ENCODE measurements at places on chromosomes 2 and 18. TPM values are rescaled to one million over a fixed set of nuclear protein-coding genes. Genes with fewer than 3 reads are reported as not detected.

Gene DNAJC5G
- total RNA-seq = not detected

Gene LHCGR
- total RNA-seq = not detected

Gene TRMT61B
- 29.7 TPM for total RNA-seq

Gene STAM2
- 24.1 TPM for total RNA-seq

GRCh38 chr2:145584353-145584752, 1064.4 kb upstream of the ZEB2 start:
- no peaks in the 10 kb centered on the region for H3K4me1 ChIP-seq
- H3K36me3 ChIP-seq = no peaks in the 10 kb centered on the region

GRCh38 chr2:70759446-70759845, 8.6 kb downstream of the ADD2 start:
- no peaks in the 10 kb centered on the region for H3K27me3 ChIP-seq
- H3K27ac ChIP-seq = no peak overlapping the region
- H3K4me3 ChIP-seq = no peak overlapping the region
- no peaks in the 10 kb centered on the region for H3K36me3 ChIP-seq

GRCh38 chr18:3985020-3985419, 470.1 kb downstream of the DLGAP1 start:
- peaks cover 9% of the 10 kb centered on the region for H3K27me3 ChIP-seq
- H3K4me3 ChIP-seq = no peak overlapping the region
- DNase-seq = no peak

GRCh38 chr2:38748943-38749804, 2.0 kb downstream of the SRSF7 start:
- peak overlapping the region; percentile 85 for H3K4me3 ChIP-seq
- peaks cover 80% of the 10 kb centered on the region for H3K4me1 ChIP-seq

DNA sequence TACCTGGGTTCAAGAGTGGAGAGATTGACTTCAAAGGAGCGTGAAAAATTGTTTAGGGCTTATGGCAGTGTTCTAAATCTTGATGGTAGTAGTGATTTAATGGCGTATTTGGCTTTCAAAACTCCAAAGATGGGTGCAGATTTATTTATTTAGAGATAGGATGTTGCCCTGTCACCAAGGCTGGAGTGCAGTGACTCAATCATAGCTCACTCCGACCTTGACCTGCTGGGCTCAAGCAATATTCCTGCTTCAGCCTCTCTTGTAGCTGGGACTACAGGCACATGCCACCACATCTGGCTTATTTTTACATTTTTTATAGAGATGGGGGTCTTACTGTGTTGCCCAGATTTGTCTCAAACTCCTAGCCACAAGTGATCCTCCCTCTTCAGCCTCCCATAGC, 52.5 kb downstream of the FAM117B start:
- H3K4me1 ChIP-seq = peaks cover 16% of the 10 kb centered on the region
- DNase-seq = peak; percentile 71
- no peak overlapping the region for H3K27ac ChIP-seq

DNA sequence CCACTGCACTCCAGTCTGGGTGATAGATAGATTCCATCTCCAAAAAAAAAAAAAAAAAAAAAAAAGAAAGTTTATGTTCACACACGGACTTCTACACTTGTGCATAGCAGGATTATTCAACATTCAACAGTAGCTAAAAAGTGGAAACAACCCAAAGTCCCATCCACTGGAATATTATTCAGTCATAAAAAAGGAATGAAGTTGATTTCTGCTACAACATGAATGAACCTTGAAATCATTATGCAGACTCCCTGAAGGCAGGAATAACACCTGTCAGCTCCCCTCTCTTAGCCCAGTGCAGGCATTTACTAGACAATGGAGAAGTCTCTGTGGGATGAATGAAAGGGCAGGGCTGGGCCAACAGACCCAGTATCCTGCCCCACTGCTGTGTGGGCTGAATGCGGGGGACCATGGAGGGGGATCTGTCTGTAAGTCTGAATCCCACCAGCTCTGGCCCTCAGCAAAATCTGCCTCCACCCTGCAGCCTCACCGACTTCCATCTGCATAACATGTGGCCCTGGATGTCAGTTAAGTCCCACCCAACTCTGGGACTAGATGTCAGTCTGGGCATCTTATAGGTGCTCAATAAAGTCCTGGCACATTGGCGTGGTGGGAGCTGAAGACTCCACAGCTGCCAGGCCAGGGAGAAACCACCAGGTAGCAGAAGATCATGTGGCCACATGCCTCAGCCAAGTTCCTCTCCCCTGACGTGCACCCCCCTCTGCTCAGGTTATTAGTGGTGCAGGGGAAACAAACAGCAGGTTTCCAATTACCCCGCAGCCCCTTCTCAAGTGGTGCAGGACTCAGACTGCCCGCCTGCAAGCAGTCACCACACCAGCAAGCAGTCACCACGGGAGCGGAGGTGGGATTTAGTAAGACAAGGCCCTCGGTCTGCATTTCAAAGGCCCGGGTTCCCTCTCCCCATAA, 8.9 kb downstream of the ZFP36L2 start:
- no peaks in the 10 kb centered on the region for H3K36me3 ChIP-seq
- H3K27me3 ChIP-seq = no peaks in the 10 kb centered on the region
- DNase-seq = no peak

GRCh38 chr2:23380562-23381065, 4.4 kb upstream of the KLHL29 start:
- no peaks in the 10 kb centered on the region for H3K4me1 ChIP-seq
- no peak overlapping the region for H3K4me3 ChIP-seq
- H3K27me3 ChIP-seq = peaks cover 7% of the 10 kb centered on the region
- no peak overlapping the region for H3K27ac ChIP-seq

DNA sequence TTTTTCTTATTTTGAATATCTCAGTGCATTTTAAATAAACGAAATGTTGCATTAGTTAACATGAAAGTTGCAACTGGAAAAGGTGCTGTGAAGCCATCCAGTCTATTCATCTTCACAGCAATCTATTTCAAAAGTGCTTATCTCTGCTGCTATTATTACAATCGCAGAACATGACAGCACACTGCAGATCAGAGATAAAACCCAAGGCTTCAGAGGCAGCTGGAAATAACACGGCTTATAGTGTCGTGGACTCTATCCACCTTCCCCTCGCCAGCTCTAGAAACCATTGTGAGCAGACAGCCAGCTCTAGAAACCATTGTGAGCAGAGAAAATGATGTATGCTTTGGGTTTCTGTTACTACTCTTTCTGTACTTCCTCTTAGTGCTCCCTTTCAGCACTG, 1140.8 kb upstream of the CELF4 start:
- DNase-seq = no peak
- no peaks in the 10 kb centered on the region for H3K27me3 ChIP-seq
- no peaks in the 10 kb centered on the region for H3K36me3 ChIP-seq
- no peaks in the 10 kb centered on the region for H3K4me1 ChIP-seq

DNA sequence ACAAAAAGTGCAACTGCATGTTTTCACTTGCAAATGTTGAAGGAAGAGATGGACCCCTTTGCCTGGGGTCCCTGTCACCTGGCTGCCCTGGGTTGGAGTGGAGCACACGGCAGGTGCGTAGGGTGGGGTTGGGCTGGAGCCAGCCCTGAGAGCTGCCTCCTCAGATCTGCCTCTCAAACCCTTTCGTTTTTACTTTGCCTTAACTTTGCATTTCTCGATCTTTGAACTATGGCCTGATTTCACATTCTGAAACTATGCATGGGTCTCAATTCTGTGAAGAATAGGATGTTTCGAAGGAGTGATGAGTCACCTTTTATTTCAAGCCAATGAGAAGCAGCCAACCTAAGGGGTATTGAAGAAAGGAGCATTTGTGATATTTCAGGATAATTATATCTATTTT, 132.8 kb downstream of the ACOXL start:
- H3K4me1 ChIP-seq = peaks cover 14% of the 10 kb centered on the region
- DNase-seq = no peak
- no peaks in the 10 kb centered on the region for H3K36me3 ChIP-seq
- H3K27ac ChIP-seq = no peak overlapping the region
- H3K4me3 ChIP-seq = no peak overlapping the region

DNA sequence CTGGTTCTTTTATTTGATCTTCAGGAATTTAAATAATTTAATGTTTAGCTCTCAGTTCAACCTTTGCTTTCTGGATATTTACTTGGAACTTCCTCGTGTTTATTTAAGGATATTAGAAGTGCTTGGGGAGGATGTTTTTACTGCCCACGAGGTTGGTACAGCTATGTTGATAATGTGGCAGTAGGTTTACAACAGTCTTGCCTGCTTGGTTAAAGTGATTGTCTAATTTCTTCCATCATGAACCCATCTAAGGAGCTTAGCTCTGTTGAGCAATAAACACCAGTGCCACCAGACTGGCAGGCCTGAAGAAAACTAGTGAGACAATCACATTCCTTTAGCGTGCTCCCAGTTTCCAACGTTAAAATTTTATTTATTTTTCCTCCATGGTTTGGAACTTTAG, 94.5 kb downstream of the ICOS start:
- H3K27me3 ChIP-seq = no peaks in the 10 kb centered on the region
- no peak overlapping the region for H3K4me3 ChIP-seq
- H3K36me3 ChIP-seq = no peaks in the 10 kb centered on the region
- DNase-seq = no peak
- no peak overlapping the region for H3K27ac ChIP-seq
- H3K4me1 ChIP-seq = 0 out of 2 replicates have a peak, but pooled peaks cover 5% of the 10 kb centered on the region

- no peak for DNase-seq
- H3K36me3 ChIP-seq = no peaks in the 10 kb centered on the region
- H3K4me3 ChIP-seq = no peak overlapping the region
- no peak overlapping the region for H3K27ac ChIP-seq
- H3K4me1 ChIP-seq = no peaks in the 10 kb centered on the region
Measured at GRCh38 chr2:106853631-106854030, 32.3 kb downstream of the ST6GAL2 start.

DNA sequence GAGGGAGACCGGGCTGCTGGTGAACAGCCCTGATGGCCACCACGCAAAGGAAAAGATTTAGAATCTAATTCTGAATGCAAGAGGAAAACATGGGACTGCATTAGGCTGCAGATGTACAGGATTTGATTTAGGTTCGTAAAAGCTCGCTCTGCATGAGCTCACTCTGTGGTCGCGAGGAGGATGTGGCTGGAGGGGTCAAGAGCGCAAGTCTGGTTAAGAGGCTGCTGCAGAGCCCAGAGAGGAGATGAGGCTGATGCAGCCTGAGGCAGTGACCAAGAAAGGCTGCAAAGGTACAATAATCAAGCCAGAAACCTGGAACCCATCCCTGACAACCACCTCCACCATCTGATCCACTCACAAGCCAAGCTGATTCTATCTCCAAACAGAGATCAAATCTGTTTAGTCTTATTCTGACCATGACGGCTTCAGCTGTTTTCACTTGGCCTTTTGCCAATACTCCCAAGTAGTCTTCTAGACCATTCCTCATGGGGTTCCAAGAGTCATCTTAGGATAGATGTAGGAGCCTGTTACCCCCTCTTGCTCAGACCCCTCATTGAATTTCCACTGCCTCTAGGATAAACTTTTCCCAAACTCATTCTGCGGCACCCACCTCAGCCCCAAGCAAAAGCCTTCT, 58.9 kb upstream of the ARL4C start:
- DNase-seq = no peak
- no peak overlapping the region for H3K27ac ChIP-seq
- no peak overlapping the region for H3K4me3 ChIP-seq
- no peaks in the 10 kb centered on the region for H3K27me3 ChIP-seq

DNA sequence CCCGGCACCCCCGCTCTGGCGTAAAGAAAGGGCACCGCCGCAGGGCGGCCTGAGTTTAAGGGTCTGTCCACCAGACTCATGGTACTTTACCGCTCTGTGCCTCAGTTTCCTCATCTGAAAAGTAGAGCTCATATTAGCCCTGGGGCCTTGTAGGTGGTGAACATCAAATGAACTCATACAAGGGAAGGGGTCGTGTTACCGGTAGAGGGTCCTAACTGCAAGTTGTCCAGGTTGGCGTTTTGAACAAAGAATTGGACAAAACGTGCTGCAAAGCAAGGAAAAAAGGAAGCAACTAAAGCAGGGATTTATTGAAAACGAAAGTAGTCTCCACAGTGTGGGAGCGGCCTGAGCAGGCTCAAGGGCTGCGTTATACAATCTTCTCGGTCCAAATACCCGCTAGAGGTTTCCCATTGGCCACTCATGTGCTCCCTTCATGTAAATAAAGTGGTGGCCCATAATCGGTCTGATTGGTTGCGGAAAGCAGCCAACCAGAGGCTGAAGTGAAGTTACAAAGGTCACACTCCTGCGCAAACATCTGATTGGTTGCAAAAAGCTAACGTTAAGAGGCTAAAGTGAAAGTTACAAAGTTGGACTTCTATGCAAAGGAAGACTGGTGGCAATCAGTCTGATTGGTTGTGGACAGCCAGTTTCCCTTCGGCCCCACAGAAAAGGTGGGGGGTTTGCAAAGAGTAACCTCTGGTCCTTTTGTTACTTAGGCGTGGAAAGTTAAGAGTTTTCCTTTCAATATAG, 80.7 kb upstream of the LDLRAD4 start:
- DNase-seq = peak; percentile 99
- H3K4me1 ChIP-seq = peaks cover 37% of the 10 kb centered on the region
- no peaks in the 10 kb centered on the region for H3K36me3 ChIP-seq
- H3K27ac ChIP-seq = peak overlapping the region; percentile 99
- peak overlapping the region; percentile 98 for H3K4me3 ChIP-seq

DNA sequence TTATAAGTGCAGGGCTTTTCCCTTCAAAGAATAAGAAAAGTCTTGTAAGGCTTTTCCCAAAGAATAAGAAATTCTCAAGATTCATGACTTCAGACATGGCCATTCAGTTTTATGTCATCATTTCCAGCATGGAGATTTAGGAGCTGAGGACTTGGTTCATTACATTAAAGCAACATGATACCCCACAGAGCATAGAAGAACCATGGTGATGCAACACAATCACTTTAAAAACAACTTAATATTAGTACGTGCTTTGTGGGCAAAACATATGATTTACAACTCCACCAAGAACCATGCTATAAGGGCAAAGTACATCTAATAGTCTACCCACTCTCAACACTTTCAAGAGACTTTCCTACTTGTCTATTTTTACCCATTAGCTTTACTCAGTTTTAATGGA, 214.4 kb downstream of the SRBD1 start:
- H3K4me3 ChIP-seq = no peak overlapping the region
- DNase-seq = no peak
- no peaks in the 10 kb centered on the region for H3K36me3 ChIP-seq
- H3K27me3 ChIP-seq = no peaks in the 10 kb centered on the region

DNA sequence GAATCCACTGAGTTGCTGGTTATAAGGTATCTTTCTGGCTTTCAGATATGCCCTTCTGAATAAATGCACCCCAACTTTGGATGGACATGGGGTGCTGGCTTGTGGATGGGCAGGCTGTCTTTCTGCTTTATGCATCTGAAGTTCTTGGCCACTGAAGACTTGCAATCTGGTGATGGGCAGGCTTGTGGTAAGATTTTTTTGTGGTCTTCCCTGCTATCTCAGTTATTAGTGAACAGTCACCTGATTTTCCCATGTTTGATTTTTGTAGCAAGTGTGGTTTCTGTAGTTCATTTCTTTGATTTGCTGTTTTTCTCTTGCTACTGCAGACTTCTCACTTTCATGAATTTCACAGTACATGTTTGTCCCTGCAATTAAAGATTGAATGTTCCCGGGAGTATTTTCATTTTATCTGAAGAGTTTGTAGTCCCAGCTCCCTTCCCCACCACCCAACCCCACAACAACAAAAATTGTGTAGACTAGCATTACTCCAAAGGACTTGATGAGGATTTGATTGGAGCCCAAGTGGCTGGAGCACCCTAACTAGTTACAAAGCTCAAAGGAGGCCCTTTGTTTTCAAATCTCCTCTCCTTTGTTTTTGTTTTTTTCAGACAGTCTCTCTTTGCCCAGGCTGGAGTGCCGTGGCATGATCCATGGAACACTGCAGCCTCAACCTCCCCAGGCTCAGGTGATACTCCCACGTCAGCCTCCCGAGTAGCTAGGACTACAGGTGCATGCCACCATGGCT, 63.6 kb upstream of the MGAT5 start:
- no peaks in the 10 kb centered on the region for H3K27me3 ChIP-seq
- no peaks in the 10 kb centered on the region for H3K36me3 ChIP-seq
- peaks cover 13% of the 10 kb centered on the region for H3K4me1 ChIP-seq

GRCh38 chr2:86790134-86790675, 508 bp downstream of the CD8A start:
- no peak for DNase-seq
- H3K27me3 ChIP-seq = peaks cover 70% of the 10 kb centered on the region
- no peaks in the 10 kb centered on the region for H3K36me3 ChIP-seq
